ENCODE measurements at places on chromosomes 6 and 20.

- DNase-seq = no peak
Observed at GRCh38 chr6:69914015-69914485, 47.7 kb downstream of the COL19A1 start.

DNA sequence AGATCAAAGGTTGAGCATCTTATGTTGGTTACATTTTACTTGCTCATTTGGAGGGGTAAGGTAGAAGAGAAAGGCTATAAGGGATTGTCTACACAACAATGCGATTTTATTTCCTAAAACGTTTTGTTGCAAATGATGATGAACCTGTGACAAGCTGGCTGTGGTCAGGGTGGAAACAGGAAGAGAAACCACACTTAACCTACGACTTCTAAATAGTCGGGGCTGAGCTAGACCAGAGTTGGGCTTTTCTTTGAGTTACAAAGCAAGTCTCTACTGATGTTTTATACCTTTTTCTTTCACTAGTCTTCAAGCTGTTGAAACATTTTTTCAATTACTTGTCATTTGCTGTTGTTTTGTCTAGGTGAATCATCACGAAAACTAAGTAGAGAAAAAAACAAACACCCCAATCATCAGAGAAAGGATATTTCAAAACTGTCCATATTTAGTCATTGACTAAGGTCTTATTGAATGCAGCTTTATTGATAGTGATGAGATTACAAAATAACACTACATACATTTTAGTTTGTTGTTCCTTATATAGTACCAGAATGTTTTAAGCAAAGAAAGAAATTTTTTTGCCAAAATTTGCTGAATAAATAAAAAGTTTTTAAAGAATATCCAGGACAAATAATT, 18.0 kb downstream of the KLHL31 start:
- no peak for DNase-seq

GRCh38 chr20:23254505-23254904, 96.1 kb upstream of the NXT1 start:
- no peak for DNase-seq

- no peak for DNase-seq
Observed at GRCh38 chr6:111499269-111499793, 16.3 kb upstream of the REV3L start.

GRCh38 chr6:5524110-5524509, 262.8 kb downstream of the FARS2 start:
- no peak for DNase-seq

DNA sequence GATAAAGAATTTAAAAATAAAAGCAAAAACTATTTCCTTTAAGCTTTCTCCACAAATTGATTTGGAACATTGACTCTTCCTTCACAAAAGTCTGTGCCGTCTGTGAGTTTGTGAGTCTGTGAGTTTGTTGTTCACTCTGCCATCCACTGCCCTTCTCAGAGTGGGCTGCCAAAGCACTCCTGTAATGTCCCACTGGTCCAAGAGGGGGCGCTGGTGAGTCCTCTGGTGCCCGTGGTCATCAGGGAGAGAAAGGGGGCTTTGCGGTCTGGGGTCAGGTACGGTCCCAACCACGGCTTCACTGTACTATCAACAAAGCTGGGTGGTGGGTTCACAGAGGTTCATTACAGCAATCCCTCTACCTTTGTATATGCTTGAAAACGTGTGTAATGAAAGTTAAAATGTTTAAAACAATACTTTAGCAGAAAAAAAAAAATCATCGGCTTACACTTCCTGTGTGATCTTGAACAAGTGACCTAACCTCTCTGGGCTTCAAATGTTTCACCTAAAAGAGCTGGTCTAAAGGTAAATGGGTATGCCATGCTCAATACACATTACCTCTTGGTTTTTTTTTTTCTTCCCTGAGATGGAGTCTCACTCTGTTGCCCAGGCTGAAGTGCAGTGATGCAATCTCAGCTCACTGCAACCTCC, 5.6 kb upstream of the ANKRD60 start:
- peak; percentile 46 for DNase-seq

DNA sequence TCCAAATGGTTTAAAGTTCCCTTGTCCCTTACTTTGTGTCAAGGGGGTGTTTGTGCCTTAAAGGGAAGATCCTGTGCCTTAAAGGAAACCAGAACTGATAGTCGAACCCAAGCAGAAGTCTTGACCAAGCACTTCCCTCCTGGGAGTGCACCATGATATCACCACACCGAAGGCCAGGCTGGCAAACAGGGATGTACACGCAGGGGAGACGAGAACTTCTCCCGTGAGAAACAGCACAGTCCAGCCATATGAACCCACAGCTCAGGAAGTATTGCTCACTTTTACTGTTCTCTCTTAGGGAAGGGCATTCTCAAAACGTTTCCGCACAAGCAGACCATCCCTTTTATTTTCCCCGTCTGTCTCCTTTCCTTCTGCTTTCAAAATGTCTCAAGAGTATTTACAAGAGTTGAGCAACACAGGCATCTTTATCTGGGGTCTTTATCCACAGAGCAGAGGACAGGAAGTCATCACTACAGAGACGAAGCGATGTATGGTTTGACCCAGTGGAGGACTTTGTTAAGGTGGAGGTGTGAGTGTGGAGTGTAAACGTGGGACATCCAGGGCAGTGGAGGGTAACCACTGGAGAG, 12.8 kb upstream of the SERPINB1 start:
- DNase-seq = no peak

DNA sequence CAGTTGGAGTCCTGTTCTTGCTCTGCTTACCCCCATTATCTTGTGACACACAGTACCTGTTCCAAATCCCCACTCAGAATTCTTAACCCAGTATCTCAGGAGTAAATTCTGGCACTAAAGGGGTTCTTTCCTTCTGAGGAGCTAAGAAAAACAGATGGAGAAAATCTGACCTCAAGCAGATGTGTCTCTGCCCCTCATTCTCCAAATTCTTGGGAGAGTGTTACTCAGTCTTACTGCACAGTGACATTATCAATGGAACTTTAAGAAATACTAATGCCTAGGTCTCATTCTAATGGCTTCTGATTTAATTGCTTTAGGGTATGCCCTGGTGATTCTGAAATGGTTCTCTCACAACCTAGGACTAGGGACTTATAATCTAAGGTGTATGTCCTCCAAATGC, 40.6 kb upstream of the PTPRK start:
- DNase-seq = no peak

- peak; percentile 59 for DNase-seq
Observed at GRCh38 chr6:156779206-156780094, 2.3 kb downstream of the ARID1B start.

- DNase-seq = no peak
Observed at GRCh38 chr6:169793408-169793807, 42.0 kb downstream of the ERMARD start.

DNA sequence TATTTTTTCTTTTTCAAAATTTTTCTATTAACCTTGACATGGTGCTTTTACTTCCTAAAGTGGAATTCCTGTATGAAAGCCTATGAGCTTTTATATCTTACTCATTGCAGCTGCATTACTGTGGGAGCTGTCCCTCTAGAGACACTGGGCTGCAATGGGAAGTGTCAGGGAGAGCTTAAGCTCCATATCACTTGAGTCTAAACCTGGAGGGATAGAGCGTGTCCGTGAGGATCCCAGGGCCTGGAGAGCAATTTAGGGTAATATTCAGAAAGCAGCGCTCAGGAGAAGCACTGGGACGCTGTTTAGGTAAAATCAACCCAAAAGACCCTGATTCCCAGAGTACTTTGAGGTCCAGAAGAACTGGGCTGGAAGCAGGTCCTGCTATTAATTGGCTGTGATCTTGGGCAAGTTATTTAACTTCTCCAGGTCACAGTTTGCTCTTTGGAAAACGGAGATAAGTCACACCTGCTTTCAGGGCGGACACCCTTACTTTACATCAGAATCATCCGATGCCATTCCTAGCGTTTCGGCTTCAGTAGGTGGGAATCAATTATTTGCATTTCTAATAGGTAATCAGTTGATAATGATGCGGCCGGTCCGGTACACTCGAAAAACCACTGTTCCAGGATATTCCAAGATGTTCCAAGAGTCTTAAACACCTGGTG, 628 bp upstream of the ERGIC3 start:
- no peak for DNase-seq

GRCh38 chr20:11777387-11778205, 140.1 kb upstream of the BTBD3 start:
- DNase-seq = no peak

GRCh38 chr6:20661721-20662120, 127.5 kb downstream of the CDKAL1 start:
- DNase-seq = no peak

DNA sequence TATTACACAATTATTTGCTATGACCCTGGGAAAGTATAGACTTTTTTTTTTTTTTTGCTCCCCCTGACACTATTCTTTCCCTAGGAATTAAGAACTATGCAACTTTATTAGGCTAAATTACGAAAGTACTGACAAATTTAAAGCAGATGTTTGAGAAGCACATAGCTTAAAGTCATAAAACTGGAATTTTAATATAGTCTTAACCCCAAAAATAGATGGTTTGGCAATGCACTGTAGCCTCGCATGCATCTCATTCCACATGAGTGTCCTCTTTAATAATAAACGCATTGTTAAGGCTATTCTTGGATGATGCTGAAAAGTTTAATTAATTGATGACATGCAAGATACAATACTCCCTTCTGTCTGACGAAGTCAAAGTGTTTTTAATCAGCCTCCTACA, 49.3 kb downstream of the TBC1D7 start:
- no peak for DNase-seq

- DNase-seq = no peak
Observed at GRCh38 chr6:6179858-6180623, 140.4 kb downstream of the F13A1 start.

GRCh38 chr6:87724983-87725811, 23.2 kb upstream of the AKIRIN2 start:
- no peak for DNase-seq

DNA sequence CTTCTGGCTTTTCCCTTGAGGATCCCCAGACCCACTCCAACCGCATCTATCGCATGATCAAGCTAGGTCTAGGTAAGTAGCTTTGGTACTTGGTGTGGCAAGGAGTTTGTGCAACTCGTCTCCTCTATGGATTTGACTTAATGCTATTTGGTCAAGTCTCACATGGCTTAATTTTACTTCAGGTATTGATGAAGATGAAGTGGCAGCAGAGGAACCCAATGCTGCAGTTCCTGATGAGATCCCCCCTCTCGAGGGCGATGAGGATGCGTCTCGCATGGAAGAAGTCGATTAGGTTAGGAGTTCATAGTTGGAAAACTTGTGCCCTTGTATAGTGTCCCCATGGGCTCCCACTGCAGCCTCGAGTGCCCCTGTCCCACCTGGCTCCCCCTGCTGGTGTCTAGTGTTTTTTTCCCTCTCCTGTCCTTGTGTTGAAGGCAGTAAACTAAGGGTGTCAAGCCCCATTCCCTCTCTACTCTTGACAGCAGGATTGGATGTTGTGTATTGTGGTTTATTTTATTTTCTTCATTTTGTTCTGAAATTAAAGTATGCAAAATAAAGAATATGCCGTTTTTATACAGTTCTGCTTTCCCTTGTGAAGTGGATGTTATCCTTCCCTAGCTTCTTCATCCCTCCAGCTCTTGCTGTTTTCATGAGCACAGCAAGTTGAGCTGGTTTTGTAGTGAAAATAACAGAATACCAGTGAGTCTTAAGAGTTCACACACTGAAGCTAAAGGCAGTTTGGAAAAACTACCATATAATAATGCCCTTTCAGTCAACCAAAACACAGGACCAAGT, 3.8 kb downstream of the SLC35B2 start:
- peak; percentile 64 for DNase-seq

DNA sequence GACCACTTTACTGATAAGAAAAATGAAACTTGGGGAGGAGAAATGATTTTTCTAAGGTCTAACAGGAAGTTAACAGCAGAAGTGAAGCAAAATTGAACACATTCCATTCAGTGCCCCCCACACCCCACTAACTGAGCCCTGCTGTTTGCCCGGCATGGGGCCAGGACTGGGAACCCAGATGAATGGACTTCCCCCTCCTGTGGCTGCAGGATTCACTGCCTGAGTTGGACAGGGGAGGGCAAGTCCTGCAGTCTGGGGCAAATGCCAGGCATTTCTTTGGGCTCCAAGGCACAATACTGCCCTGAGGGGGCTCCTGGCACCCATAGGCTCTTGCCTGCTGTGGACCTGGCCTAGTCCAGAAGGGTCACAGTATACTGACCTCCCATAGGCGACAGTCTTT, 28.3 kb downstream of the FYN start:
- no peak for DNase-seq

DNA sequence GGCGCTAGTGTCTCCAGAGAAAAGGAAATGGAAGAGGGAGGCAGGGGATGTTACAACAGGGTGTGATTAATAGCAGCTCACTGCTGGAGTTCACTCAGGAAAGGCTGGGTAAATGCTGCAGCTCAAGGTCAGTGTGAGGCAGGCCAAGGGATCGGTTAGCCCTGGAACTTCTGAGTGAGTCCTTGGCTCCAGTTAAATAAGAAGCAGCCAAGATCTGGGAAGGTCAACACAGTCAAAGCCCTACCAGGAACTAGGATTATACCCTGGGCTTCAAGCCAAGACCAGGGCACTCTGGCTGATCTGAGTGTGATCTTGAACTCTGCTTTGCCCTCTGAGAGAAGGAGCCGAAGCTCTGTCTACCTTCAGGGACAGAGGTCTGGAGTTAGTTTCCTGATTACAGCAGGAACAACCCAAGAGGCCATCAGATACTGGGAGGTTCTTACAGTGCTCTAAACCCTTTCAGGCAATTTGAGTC, 44.3 kb downstream of the TPD52L1 start:
- DNase-seq = no peak

GRCh38 chr6:1885576-1886011, 275.9 kb downstream of the FOXC1 start:
- no peak for DNase-seq

- DNase-seq = no peak
Observed at GRCh38 chr6:118722829-118723813, 71.7 kb upstream of the CEP85L start.

DNA sequence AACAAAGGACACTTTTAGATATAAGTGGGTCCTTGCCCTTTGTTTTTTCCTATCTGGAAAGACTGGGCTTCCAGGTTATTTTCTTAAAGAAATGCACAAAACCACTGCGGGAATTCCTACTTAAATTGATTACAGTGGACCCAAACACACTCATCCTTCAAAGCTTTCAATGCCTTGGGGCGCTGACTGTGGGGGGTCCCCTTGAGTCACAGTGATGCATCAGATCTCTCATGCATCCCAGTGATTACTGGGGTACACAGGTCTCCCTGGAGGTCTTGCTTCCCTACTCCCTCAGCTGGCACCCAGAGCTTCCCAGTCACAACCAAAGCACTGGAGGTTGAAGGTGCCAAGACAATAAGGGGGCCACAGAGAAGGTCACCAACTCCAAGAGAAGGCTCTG, 20.7 kb downstream of the ABHD12 start:
- DNase-seq = no peak

DNA sequence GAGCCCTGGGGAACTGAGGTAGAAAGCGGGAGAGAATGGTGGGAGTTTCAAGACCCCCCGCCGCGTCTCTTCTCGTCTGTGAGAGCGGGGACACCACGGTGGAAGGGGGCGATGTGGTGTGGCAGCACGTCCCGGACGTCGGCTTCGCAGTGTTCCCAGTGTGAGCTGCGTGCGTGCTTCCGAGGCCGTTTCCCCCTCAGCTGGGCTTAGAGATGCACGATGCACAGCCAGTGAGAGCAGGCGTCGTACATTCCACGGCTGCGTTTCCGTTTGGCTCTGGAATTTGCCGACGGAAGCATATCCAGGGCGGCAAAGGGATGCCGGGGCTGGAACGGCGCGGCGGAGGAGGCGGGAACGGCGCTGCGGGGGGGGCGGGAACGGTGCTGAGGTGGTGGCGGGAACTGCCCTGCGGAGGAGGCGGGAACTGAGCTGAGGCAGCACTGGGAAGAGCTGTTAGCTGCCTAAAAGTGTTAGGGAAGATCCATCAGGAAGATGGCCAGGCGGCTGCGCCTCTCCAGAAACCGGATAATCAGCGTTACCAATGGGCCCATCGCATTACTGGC, 37.7 kb downstream of the KIF25 start:
- no peak for DNase-seq

- peak; percentile 78 for DNase-seq
Observed at GRCh38 chr6:27126815-27127537, 120.5 kb upstream of the PRSS16 start.
